ENCODE measurements at places on chromosomes 13 and 19. TPM values are rescaled to one million over a fixed set of nuclear protein-coding genes. Genes with fewer than 3 reads are reported as not detected.

Gene KLK2
- not detected for polyA plus RNA-seq

Gene UBE2L5
- 0.81 TPM for polyA plus RNA-seq

Gene FFAR2
- polyA plus RNA-seq = not detected

Gene NLRP4
- polyA plus RNA-seq = not detected

Gene ZNF700
- polyA plus RNA-seq = 8.4 TPM

Gene IZUMO2
- polyA plus RNA-seq = not detected

Gene IQCN
- polyA plus RNA-seq = 0.53 TPM

Gene SIGLEC6
- polyA plus RNA-seq = not detected

Gene KLK10
- polyA plus RNA-seq = not detected

DNA sequence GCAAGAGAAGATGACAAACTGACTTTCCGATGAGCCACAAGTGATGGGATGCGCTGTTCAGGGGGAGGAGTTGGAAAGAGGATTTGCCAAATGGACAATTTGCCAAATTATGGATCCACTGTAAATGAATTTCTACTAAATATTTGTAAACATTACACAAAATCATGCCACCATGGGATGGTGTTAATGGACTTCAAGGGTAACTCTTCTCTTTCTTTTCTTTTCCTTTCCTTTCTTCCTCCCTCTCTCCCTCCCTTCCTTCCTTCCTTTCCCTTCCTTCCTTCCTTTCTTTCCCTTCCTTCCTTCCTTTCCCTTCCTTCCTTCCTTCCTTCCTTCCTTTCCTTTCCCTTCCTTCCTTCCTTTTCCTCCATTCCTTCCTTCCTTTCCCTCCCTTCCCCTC lies 76.0 kb upstream of the PEG3 start:
- DNase-seq = no peak

DNA sequence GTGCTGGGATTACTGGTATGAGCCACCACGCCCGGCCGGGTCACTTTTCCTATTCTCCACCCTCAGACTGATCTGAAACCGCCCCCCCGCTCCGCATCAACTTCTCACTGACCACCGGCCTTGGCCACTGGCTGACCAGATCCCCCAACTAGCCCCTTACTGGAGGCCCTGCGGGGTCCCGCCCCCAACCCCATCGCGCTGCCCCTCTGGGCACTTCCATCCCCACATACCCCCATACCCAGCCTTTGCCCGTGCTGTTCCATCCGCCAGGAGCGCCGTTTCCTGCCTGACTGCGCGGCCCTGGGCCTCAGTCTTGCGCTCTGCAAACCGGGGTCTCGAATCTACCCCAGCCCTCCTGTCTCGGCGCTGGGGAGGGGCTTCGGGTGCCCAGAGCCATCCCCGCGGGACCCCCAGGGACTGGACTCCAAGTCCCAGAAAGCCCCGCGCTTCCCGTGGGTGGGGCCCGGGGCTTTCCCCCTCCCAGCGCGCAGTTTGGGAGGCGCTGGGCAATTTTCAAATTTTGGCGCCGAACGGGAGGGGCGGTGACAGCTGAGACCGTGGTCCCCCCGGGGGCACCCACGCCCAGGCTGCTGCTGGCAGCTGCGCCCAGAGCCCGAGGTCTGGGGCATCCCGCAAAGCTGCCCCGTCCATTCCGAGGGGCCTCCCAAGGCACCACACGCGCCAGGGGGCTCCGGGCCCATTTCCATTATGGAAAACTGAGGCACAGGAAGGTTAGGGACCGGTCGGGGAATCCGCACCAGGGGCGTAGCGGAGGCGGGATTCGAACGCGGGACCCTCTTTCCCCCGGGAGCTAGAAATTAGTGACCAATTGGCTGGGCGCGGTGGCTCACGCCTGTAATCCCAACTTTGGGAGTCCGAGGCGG lies 5.2 kb upstream of the LMNB2 start:
- DNase-seq = no peak

DNA sequence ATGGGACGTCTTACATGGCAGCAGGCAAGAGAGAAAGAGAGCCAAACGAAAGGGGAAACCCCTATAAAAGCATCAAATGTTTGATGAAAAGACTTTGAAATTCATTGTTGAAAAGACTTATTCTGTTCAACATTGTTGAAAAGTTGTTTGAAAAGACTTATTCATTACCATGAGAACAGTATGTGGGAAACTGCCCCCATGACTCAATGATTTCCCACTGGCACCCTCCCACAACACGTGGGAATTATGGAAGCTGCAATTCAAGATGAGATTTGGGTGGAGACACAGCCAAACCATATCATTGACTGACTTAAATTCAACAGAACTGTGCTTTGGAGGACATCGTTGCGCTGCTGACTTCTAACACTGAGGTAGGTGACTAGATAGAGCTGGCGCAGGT lies 48.0 kb upstream of the RCBTB2 start:
- no peak for DNase-seq

- no peak for DNase-seq
Measured at GRCh38 chr19:58538257-58539168, 5.4 kb upstream of the TRIM28 start.

DNA sequence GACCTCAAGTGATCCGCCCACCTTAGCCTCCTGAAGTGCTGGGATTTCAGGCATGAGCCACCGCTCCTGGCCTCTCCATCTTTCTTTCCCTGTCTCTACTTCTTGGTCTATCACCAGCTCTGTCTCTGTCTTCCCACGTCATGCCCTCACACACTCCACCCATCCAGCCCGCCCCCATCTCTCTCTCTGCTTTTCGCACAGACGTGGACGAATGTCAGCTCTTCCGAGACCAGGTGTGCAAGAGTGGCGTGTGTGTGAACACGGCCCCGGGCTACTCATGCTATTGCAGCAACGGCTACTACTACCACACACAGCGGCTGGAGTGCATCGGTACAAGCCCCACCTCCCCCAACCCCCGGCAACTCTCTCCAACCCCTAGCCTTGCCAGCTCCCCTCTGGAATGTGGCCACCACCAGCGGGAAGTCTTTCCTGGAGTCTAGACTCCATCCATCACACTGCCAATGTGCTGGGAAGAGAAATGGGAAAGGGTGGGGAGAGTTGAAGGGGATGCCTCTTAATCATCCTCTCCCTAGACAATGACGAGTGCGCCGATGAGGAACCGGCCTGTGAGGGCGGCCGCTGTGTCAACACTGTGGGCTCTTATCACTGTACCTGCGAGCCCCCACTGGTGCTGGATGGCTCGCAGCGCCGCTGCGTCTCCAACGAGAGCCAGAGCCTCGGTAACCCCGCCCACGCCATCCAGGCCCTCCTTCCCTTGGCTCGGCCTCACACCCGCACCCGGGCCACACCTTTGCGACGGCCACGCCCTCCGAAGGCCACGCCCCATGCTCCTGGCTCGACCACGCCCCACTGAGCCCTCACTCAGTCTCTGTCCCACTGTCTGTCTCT lies 22.5 kb downstream of the LTBP4 start:
- no peak for DNase-seq

- no peak for DNase-seq
Measured at GRCh38 chr19:18771328-18772242, 19.5 kb downstream of the COMP start.

- DNase-seq = no peak
Measured at GRCh38 chr19:36460046-36460445, 29.3 kb downstream of the ZNF566 start.

DNA sequence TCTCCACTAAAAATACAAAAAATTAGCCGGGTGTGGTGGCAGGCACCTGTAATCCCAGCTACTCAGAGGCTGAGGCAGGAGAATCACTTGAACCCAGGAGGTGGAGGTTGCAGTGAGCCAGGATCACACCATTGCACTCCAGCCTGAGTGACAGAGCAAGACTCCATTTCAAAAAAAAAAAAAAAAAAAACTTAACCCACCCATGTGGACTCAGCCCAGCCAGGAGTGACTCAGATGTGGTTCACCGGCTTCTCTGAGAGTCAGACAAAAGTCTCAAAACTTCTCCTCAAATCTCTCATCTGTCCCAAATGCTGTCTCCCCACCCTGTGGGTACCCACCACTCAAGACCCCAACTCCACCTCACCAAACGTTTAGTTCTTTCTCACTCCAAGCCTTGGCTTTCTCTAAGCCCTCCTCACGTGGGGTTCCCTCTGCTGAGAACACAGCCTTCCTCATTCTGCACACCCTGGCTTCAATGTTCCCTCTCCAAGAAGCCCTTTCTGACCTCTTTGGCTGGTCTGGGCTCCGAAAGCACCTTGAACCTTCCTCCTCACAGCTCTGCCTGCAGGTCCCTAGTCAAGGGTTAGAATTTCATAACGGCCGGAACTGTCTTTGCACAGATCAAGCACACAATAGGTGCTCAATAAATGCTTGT lies 11.1 kb upstream of the RAB3A start:
- DNase-seq = no peak

GRCh38 chr19:39943586-39943985 lies 9.2 kb upstream of the FCGBP start:
- no peak for DNase-seq

DNA sequence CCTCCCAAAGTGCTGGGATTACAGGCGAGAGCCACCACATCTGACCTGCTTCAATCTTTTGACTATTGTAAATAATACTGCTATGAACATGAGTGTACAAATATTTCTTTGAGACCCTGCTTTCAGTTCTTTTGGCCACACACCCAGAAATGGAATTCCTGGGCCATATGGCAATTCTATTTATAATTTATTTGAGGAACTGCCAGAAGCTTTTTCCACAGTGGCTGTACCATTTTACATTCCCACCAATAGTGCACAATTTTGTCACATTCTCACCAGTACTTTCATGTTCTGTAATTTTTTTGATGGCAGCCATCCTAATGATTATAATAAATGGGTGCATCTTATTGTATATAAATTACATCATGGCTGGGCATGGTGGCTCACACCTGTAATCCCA lies 13.7 kb upstream of the FCER2 start:
- no peak for DNase-seq

- no peak for DNase-seq
Measured at GRCh38 chr13:21221268-21221667, 44.8 kb downstream of the MRPL57 start.

DNA sequence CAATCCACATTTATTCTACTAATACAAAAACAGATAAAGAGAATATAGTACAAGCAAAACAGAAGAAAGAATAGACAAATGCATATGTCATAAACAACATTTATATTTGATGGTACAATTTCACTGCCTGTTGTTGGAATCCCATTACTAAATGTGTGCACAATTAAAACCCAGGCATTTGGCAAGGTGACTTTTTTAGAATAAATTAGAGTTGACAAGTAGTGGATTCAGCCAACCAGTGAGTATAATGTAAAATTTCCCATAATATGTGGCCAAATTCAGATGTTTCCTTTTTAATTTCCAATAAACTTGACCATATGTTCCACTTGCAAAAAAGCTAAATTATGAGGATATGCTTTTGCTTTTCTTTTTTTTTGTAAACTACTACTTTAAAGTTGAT lies 1578.8 kb downstream of the OLFM4 start:
- DNase-seq = no peak

GRCh38 chr13:26468265-26468801 lies 89.2 kb upstream of the WASF3 start:
- DNase-seq = no peak

- DNase-seq = no peak
Measured at GRCh38 chr19:48624791-48625723, 5.8 kb downstream of the SPHK2 start.

DNA sequence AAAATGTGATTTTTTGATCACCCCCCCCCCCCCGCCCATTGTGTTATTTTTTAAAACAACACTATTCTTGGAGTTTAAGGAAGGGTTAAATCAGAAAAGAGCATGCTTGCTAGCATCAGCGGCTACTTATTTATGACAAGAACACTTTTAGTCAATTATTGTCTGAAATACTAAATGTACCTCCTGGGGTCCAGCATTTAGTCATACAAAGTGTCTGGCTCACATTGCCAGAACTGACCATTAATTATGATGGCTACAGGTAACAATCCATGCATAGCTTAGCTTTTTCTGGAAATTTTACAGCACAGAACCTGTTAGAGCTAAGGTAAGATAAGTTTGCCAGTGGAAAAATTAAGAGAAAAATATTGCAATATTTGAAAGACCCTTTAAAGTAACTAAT lies 90.1 kb downstream of the PCDH9 start:
- DNase-seq = no peak

DNA sequence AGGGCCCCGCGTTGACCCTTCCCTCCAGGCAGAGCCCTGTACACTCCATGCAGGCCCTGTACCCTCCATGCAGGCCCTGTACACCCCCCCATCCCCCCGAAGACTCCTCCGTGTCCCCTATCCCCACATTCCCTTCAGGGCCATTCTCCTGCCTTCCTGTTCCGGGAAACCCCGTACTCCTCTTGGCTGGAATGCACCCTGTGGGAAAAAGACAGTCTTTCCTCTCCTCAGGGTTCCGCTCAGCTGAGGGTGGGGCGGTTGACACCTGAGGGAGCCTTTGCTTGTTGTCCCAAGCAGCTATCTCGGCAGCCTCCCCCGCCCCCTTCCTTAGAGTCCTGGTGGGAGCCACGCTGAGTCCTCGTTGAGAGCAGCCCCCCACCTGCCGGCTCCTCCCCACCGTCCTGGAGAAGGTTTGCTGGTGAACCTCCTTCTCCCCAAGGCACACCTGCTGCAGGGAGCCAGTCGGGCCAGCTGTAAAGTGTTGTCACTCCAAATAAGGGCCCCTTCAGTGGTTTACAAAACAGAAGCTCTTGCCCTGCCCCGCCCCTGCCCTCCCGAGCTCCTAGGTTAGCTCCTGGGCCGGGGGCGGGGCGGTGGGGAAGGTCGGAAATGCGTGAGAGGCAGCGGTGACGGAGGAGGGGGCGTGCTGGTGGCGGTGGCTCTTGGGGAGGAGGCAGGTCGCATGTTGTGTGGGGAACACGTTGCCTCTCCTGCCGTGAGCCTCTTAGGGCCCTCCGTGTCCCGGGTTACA lies 1.5 kb downstream of the GNA11 start:
- DNase-seq = no peak

DNA sequence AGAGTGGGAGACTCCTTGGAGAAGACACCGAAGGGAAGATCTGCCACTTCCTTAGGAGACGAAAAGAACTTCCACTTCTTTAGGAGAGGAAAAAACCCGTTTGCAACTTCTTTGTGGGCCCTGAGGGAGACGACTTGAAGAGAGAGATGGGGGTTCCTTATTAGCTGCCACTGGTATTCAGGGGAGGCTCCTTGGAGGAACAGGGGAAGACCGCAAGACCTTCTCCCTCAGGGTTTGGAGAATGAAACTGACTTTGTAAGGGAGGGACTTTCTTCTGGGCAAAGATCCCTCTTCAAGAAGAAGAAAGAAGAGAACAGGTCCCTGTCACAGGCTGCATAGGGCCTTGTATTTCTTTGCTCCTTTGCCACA lies 416 bp downstream of the BCKDHA start:
- no peak for DNase-seq

GRCh38 chr19:12453495-12453894 lies 12.7 kb upstream of the ZNF443 start:
- no peak for DNase-seq

Data from AG04450 (cell line).